HuH-7 (cell line): ENCODE measurements at places on chromosomes 2 and 18.

- DNase-seq = no peak
Observed at GRCh38 chr2:149084924-149085795, 46.7 kb downstream of the LYPD6B start.

DNA sequence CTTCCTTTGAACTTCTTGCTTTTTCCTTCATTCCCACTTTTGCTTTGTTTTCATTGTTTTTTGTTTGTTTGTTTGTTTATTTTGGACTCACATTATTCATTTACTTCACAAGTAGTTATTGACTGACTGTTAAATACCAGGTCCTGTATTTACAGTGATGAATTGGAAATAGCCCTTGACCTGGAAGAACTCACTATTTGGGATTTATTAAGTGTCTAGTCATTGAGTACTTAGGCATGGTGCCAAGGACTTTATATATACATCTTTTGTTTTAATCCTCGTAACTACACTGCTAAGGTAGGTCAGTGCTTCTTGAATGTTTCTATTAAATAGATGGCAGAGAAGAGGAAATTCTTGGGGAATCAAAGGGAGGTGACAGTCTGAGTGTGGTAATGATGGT, 11.1 kb downstream of the SPOPL start:
- DNase-seq = no peak

DNA sequence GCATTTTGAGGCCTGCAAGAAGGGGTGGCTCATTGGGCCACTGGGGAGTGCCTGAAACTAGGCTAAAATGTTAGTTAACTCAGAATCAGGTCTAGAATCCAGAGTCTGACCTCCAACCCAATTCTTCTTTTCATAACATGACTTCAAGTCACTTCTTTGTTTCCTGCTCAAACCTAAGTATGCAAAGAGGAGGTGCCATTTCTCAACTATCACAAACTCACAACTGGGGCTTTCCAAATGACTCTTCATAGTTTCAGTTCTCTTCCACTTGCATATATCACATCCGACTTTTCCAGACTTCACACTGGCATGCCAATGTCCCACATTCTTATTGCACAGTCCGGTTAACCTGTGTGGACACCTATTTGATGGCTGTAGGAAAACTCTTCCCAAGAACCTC, 211.6 kb downstream of the TCF4 start:
- DNase-seq = no peak

DNA sequence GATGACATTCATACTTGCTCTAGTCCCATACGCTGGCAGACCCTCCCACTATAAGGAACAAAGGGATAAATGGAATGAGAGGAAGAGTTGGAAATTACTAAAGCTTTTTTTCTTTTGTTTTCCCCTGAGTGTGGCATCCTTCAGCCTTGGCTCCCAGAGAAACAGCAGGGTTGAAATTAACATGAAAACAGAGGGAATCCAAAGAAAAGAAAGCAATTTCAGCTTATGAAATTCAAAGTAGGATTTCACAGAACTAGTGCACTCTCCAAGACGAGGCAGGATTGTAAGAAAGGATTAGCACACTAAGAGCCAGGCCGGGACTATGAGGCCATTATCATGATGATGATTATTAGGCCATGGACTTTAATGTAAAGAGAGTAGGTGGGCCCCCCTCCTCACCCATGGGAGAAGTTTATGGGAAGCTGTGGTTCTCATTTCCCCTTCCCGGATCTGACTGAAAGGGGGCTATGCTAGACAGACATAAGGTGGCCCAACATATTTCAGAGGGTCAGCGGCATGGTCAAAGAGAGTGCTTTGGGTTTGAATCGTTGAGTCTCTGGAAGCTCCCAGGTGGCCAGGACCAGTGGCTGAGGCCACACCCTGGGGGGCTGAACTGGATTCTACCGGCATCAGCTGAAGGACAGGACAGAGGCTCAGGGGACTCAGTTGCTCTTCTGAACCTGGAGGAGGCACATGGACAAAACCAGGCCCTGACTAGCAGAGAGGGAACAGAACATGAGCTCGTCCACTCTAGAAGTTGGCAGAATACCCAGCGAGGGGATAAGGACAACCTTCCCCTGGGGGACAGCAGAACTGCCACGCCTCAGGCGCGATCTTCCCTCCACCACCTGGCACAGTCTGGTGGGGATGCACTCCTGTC, 100.1 kb upstream of the ARL4C start:
- DNase-seq = no peak
